ENCODE measurements at places on chromosomes 5 and 9.

- DNase-seq: no peak
These were observed 46.3 kb downstream of the DROSHA start for GRCh38 chr5:31485376-31486207.

DNA sequence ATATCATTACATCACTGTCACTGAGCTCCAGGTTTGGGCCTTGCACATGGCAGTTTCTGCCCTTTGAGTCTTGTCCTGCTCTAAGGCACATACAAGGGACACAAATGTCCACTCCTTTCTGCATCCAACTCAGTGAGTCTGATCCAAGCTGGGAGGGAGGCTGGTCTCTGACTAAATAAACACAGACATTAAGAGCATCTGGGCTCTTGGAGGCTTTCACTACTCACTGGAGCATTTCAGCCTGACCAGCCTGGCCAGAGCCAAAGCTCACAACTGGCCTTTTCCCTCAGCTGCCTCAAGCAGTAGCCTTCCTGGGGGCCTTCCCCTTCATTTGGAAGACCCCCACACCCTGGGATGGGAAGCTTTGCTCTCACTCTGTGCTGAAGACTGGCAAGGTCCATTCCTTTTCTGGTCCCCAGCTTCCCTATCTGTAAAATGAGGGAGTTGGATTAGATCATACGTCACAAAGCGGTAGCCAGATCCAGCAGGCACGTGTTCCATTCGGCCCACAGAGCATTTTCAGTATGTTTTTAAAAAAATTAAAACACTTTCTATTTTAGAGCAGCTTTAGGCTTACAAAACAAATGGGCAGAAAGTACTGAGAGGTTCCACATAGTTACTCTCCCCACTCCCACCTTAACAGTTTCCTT, 58.6 kb upstream of the XPA start:
- no peak for DNase-seq

- no peak for DNase-seq
These were observed 21.6 kb downstream of the MRPL22 start for GRCh38 chr5:154962494-154962893.

GRCh38 chr9:4116723-4117460, 183.0 kb downstream of the GLIS3 start:
- no peak for DNase-seq

DNA sequence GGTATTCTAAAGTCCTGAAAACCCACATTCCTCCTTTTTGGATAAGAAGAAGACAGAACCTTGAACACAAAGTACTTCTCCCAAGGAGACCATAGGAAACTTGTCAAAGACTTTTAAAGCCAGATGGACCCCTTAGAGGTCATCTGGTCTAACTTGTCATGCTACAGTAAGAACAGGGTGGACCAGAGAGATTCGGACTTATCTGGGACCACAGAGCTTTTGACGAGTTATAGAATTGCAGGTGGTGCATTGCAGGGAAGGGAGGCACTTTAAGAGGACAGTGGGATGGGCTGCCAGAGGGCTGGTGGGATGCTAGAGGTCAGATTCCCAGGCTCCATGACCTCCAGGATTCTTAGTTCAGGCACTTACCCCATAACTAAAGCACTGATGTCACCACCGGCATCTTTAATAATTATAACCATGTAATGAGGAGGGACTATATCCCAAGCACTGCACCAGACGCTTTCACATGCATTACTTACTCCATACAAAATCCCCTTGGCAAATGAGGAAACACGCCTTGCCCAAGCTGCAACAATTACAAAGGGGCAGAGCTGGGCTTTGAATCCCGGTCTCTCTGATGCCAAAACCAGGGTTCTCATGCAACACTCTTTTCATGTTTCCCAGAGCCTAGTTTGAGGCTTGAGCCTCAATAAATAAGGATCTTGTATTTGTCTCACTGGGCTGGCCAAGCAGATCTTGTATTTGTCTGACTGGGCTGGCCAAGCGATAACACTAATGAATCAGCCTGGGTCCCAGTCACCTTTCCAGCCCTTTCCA, 12.8 kb upstream of the GPX3 start:
- DNase-seq: peak; percentile 51

DNA sequence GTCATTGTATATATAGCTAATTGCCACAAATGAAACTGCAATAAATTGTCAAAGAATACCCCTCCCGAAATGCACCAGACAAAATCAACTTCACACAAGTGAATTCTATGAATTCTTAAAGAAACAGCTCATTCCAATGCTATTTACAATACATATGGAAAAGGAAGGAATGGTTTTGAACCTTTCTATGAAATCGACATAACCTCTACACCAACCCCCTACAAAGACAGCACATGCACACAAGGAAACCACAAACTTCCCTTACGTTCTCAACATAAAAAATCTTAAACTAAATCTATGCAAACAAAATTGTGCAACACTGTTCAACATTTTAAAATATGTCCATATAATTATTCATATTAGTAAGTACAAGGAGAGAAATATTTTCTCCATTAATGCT, 39.2 kb downstream of the MARCHF11 start:
- no peak for DNase-seq
